Chondrocyte (in vitro differentiated cells): ENCODE measurements at places on chromosomes 7 and 10.
A peak's percentile ranks its signal among the peaks of the same experiment; 100 is the strongest.

DNA sequence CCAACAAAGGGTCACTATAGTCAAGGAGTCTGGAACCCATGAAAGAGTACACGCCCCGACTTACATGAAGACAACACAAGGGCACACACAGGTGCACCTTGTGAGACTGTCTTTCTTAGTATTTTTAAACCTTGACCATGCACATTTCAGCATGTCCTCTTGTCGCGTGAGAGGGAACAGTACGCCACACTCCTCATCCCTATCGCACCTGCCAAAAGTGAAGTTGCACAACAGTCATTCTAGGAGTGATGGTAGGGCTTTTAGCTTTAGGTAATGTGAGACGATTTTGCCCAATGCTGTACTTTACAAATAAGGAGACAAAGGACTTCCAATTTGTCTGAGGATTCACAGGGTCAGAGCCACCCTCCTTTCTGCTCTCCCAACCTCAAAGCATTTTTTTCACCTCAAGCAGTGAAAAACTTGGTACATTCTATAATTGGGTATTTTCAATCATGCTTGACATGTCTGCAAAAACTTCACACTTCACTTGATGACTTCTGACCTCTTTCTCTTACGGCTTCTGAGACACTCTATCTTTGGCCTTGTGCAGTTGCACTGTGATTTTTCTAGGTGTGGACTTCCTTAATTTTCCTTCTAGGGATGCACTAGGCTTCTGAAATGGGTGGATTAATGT, 173.9 kb upstream of the GRB10 start:
- no peaks in the 10 kb centered on the region for H3K27me3 ChIP-seq
- DNase-seq = no peak
- peaks cover 12% of the 10 kb centered on the region for H3K4me1 ChIP-seq
- no peaks in the 10 kb centered on the region for H3K36me3 ChIP-seq
- H3K27ac ChIP-seq = no peak overlapping the region

GRCh38 chr7:27179030-27179429, 4.9 kb upstream of the HOXA10 start:
- no peak for DNase-seq
- peak overlapping the region; percentile 31 for H3K4me3 ChIP-seq
- no peak overlapping the region for H3K27ac ChIP-seq
- peaks cover 79% of the 10 kb centered on the region for H3K27me3 ChIP-seq
- H3K4me1 ChIP-seq = peaks cover 15% of the 10 kb centered on the region

DNA sequence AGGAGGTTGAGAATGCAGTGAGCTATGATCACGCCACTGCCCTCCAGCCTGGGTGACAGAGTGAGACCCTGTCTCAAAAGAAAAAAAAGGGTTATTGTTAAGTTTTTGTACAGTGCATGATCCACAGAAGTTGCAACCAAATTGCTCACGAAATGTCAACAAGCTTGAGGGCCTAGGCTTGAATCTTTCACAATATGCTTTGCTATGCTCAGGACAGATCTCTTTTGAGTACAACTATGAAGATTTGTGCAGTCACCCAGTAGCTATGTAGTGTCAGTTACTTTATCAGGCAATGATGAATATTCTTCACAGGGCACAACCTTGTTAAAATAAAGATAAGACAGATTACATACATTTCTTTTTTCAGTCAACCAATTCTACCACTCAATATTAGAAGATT, 109.2 kb downstream of the PRTFDC1 start:
- H3K27me3 ChIP-seq = no peaks in the 10 kb centered on the region
- DNase-seq = no peak
- no peak overlapping the region for H3K4me3 ChIP-seq
- no peak overlapping the region for H3K27ac ChIP-seq
- peaks cover 15% of the 10 kb centered on the region for H3K4me1 ChIP-seq
- no peaks in the 10 kb centered on the region for H3K36me3 ChIP-seq

DNA sequence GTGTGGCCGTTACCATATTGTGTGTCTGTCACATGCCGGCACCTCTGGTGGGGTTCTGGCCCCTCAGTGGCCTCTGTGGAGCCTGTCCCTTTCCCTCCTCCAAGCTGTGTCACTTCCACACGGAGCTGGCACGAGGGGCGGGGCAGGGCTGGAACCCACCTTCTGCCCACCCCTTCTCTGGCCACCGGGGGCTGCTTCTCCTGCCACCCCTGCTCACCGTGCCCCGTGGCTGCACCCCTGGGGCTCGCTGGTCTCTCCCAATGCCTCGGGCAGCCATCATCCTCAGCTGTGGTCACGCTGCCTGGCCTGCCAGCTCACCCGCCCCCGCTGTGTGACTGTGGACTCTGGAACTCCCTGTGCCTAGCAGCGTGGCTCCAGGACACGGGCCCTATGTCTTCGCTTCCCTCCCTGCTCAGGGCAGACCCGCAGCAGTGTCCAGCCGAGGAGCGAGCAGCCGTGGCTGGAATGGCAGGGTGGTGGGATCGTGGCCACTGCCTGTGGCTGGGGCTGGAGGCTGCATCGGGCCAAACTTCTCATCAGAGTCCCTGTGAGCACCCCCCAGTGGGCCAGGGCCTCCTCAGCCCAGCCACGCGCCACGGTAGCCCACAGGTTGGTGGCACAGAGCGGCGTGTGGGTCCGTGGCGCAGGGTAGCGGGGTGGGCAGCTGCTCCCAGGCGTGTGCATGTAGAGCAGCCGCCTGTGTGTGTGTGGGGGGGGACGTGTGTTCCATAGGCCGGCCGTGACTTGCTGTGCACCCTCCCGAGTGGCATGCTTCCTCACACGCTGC, 8.1 kb downstream of the TTYH3 start:
- no peaks in the 10 kb centered on the region for H3K36me3 ChIP-seq
- H3K4me3 ChIP-seq = no peak overlapping the region
- no peak for DNase-seq
- H3K4me1 ChIP-seq = peaks cover 86% of the 10 kb centered on the region
- no peaks in the 10 kb centered on the region for H3K27me3 ChIP-seq
- peak overlapping the region; percentile 36 for H3K27ac ChIP-seq

- no peak for DNase-seq
- H3K4me3 ChIP-seq = no peak overlapping the region
- H3K27me3 ChIP-seq = peaks cover 23% of the 10 kb centered on the region
Observed at GRCh38 chr7:113633073-113633472, 285.7 kb downstream of the PPP1R3A start.

DNA sequence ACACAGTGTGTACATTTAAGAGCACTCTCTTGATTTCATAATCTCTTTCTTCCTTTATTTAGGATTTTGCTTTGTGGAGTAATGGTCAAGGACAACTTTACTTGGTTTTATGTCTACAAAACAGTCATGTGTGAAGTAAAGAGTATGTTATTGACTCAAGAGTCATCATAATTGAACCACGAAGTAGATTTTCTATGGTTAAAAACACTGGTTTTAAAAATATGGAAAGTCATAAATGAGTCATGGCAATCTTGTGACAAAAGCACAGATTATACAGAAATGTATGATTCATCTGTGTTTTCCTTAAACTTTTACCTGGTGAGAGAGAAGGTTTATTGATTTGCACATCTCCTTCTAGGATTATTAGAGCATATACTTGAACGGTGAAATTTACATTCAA, 969.7 kb downstream of the GATA3 start:
- peaks cover 14% of the 10 kb centered on the region for H3K27me3 ChIP-seq
- no peak for DNase-seq
- H3K27ac ChIP-seq = no peak overlapping the region
- H3K36me3 ChIP-seq = no peaks in the 10 kb centered on the region
- no peaks in the 10 kb centered on the region for H3K4me1 ChIP-seq

GRCh38 chr7:44973610-44974401, 5.0 kb downstream of the MYO1G start:
- no peak for DNase-seq
- peaks cover 2% of the 10 kb centered on the region for H3K27me3 ChIP-seq
- no peak overlapping the region for H3K27ac ChIP-seq
- H3K4me3 ChIP-seq = no peak overlapping the region

- H3K4me3 ChIP-seq = no peak overlapping the region
- DNase-seq = no peak
- no peaks in the 10 kb centered on the region for H3K27me3 ChIP-seq
- peaks cover 17% of the 10 kb centered on the region for H3K4me1 ChIP-seq
Observed at GRCh38 chr7:115558161-115558560, 472.4 kb downstream of the TFEC start.

GRCh38 chr7:150851492-150852370, 586 bp upstream of the AOC1 start:
- H3K4me1 ChIP-seq = no peaks in the 10 kb centered on the region
- no peaks in the 10 kb centered on the region for H3K36me3 ChIP-seq
- peaks cover 31% of the 10 kb centered on the region for H3K27me3 ChIP-seq
- DNase-seq = no peak
- no peak overlapping the region for H3K4me3 ChIP-seq

- H3K36me3 ChIP-seq = peaks cover 4% of the 10 kb centered on the region
- H3K27me3 ChIP-seq = no peaks in the 10 kb centered on the region
- no peak overlapping the region for H3K27ac ChIP-seq
- H3K4me1 ChIP-seq = peaks cover 2% of the 10 kb centered on the region
Observed at GRCh38 chr7:132810561-132810960, 234.3 kb upstream of the PLXNA4 start.

DNA sequence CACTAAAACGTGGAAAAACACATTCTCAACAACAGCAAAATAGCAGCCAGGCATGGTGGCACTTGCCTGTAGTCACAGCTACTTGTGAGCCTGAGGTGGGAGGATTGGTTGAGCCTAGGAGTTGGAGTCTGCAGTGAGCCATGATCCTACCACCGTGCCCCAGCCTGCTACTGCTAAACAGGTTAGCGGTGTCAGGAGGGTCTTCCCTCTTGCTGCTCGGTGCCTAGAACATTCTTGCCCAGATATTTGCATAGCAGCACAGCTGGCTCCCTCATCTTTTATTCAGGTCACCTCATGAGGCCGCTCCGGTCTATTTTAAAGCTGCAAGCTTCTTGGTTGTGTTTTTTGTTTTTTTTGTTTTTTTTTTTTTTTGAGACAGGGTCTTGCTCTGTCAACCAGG, 2.9 kb upstream of the RABGEF1 start:
- H3K27me3 ChIP-seq = no peaks in the 10 kb centered on the region
- peaks cover 24% of the 10 kb centered on the region for H3K4me1 ChIP-seq
- H3K27ac ChIP-seq = no peak overlapping the region
- H3K4me3 ChIP-seq = no peak overlapping the region
- peaks cover 8% of the 10 kb centered on the region for H3K36me3 ChIP-seq
- no peak for DNase-seq

GRCh38 chr10:57015595-57016318, 654.7 kb upstream of the ZWINT start:
- no peak overlapping the region for H3K4me3 ChIP-seq
- no peak for DNase-seq
- H3K36me3 ChIP-seq = no peaks in the 10 kb centered on the region
- no peaks in the 10 kb centered on the region for H3K27me3 ChIP-seq

GRCh38 chr7:39269034-39269433, 291.3 kb downstream of the POU6F2 start:
- no peaks in the 10 kb centered on the region for H3K27me3 ChIP-seq
- no peaks in the 10 kb centered on the region for H3K36me3 ChIP-seq
- peaks cover 25% of the 10 kb centered on the region for H3K4me1 ChIP-seq
- no peak overlapping the region for H3K27ac ChIP-seq

DNA sequence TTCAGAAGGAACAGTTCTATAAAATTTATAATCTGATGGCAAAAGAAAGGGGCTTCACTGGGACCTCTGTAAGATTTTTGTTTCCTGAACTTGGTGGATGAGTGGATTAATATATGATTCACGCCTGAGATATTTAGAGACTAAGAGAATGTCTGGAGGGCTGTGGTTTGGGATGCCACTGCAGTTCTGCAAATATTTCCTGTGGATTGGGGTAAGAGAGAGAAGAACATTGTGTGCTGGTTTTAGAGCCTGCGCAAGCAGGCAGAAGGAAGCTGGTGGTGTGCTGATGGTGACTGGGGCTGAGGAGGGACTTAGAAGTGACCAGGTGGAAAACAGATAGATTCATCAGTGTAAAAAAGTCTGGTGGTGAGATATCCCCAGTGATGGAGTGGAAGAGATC, 87.0 kb downstream of the SUGCT start:
- peak overlapping the region; percentile 96 for H3K27ac ChIP-seq
- no peak for DNase-seq
- peaks cover 70% of the 10 kb centered on the region for H3K4me1 ChIP-seq
- no peaks in the 10 kb centered on the region for H3K27me3 ChIP-seq

GRCh38 chr10:97063271-97063982, 122.3 kb downstream of the SLIT1 start:
- no peak overlapping the region for H3K4me3 ChIP-seq
- peak; percentile 87 for DNase-seq
- H3K27ac ChIP-seq = no peak overlapping the region
- peaks cover 26% of the 10 kb centered on the region for H3K27me3 ChIP-seq
- no peaks in the 10 kb centered on the region for H3K36me3 ChIP-seq

- no peak overlapping the region for H3K27ac ChIP-seq
- no peaks in the 10 kb centered on the region for H3K4me1 ChIP-seq
- H3K36me3 ChIP-seq = peaks cover 3% of the 10 kb centered on the region
- H3K27me3 ChIP-seq = peaks cover 10% of the 10 kb centered on the region
- H3K4me3 ChIP-seq = no peak overlapping the region
Observed at GRCh38 chr7:1585142-1585981, 15.5 kb upstream of the PSMG3 start.

DNA sequence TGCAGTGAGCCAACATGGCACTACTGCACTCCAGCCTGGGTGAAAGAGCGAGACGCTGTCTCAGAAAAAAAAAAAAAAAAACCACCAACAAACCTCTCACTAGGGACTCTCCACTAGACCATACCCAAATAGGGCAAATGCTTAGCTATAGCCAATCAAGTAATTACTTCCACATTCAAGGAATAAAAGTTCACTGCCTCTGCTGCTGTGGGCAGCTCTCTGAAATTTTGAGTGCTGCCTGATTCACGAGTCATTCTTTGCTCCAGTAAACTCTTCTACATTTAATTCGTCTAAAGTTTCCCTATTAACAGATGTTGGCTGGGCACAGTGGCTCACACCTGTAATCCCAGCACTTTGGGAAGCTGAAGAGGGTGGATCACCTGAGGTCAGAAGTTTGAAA, 4.7 kb upstream of the NRBF2 start:
- H3K36me3 ChIP-seq = peaks cover 1% of the 10 kb centered on the region
- DNase-seq = no peak
- H3K4me3 ChIP-seq = no peak overlapping the region
- H3K4me1 ChIP-seq = peaks cover 11% of the 10 kb centered on the region
- H3K27ac ChIP-seq = no peak overlapping the region
- no peaks in the 10 kb centered on the region for H3K27me3 ChIP-seq

- no peak overlapping the region for H3K4me3 ChIP-seq
- H3K4me1 ChIP-seq = peaks cover 14% of the 10 kb centered on the region
- no peak overlapping the region for H3K27ac ChIP-seq
- DNase-seq = no peak
- no peaks in the 10 kb centered on the region for H3K36me3 ChIP-seq
- no peaks in the 10 kb centered on the region for H3K27me3 ChIP-seq
Observed at GRCh38 chr10:45514291-45515270, 140.6 kb downstream of the ALOX5 start.

DNA sequence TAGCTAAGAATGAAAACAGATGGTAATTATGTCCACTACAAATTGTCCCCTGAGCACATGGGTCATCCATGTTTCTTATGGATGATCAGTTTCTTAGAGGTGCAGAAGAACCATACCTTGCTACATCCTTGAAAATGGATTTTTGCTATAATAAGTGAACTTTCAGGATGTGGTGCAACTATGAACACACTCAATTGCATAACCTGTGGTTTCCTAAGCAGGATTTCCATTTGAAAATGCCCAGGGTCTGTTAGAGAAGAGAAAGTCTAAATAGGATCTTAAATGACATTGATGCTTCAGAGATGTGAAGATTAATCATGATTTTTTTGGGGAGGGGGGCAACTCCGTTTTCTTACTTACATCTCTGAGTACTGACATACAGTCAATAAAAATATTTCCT, 39.6 kb upstream of the CACNB2 start:
- H3K4me3 ChIP-seq = no peak overlapping the region
- H3K27ac ChIP-seq = no peak overlapping the region
- no peaks in the 10 kb centered on the region for H3K4me1 ChIP-seq
- no peaks in the 10 kb centered on the region for H3K36me3 ChIP-seq
- H3K27me3 ChIP-seq = peaks cover 10% of the 10 kb centered on the region

- peaks cover 31% of the 10 kb centered on the region for H3K4me1 ChIP-seq
- peak overlapping the region; percentile 6 for H3K27ac ChIP-seq
- no peak overlapping the region for H3K4me3 ChIP-seq
- H3K36me3 ChIP-seq = no peaks in the 10 kb centered on the region
- DNase-seq = no peak
Observed at GRCh38 chr7:111357691-111358090, 204.6 kb downstream of the IMMP2L start.
